ENCODE measurements at places on chromosomes 3 and 15. TPM values are rescaled to one million over a fixed set of nuclear protein-coding genes. Genes with fewer than 3 reads are reported as not detected.

DNA sequence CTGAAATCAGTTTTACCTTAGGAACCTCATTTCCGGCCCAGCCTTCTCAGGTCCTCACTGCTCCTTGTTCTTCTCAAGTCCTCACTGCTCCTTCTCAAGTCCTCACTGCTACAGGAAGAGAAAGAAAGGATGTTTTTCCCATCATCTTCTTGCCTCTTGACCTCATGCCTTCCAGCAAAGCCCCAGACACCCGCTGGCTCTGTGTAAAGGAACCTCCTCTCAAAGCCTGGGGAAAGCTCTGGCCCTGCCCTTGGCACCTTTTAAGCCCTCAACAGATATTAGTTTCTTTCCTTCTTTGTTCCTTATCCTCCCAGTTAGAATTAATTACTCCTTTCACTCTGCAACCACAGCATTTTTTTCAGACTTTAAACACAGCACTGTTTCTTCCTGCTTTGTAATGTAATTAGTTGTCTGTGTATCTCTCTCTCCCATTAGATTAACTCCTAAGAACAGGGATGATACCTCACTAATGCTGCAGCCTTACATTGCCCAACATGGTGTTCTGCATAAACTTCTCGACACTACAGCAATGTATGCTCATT is 4.0 kb upstream of the WDR49 start:
- no peak for DNase-seq

Gene TLR9
- polyA plus RNA-seq, result 4.1 TPM

- DNase-seq, result no peak
These were observed 31.5 kb downstream of the ESYT3 start for GRCh38 chr3:138465925-138466324.

DNA sequence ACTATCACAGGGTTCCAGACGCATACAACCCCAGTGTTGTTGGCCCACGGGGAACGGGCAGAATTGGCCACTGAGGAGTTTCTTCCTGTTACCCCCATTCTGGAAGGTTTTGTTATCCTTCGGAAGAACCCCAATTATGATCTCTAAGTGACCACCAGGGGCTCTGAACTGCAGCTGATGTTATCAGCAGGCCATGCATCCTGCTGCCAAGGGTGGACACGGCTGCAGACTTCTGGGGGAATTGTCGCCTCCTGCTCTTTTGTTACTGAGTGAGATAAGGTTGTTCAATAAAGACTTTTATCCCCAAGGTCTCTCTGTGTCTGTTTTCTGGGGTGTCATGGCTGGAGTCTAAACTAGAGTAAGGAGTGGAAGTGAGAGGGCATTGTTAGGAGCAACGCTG is 5.7 kb upstream of the EIF4G1 start:
- no peak for DNase-seq

Gene ISG20
- polyA plus RNA-seq, result 638 TPM

GRCh38 chr3:8154617-8155016 is 347.0 kb upstream of the LMCD1 start:
- DNase-seq, result no peak

Gene BFSP2
- polyA plus RNA-seq, result 3.2 TPM

DNA sequence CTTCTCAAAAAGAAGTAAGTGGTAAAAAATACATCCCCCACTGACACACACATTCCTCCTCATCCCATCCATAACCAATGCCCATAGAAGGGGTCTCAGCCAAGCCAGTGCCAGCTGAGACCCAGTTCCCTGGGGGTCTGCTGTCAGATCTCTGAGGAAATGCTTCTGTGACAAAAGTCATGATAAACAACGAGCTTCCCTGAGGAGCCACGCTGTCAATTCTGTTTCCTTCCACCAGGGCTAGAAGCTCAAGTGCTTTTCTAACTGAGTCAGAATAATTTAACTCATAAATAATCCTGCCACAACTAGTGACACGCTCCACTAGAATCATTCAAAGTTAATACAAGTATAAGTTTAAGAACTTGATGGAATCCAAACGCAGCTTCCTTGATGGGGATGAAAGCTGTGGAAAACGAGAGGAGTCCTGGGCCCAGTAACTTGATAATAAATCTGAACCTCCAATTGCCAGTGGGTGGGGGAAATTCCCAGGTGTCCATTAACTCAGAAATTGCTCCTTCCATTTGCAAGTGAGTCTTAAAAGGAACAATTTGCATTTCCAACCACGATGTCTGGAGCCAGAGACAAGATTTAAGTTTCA is 348.7 kb upstream of the LMCD1 start:
- no peak for DNase-seq

GRCh38 chr3:9890249-9891071 is at the start of gene JAGN1:
Gene JAGN1, plus strand, starts transcription at chr3:9890610. Its CDS starts 113 bp downstream, at chr3:9890723.
- peak; percentile 87 for DNase-seq

- DNase-seq, result no peak
These were observed 109.2 kb downstream of the APBA2 start for GRCh38 chr15:28994831-28995596.

Gene TTC21A
- polyA plus RNA-seq, result 13.5 TPM

Gene DUOXA2
- polyA plus RNA-seq, result not detected

DNA sequence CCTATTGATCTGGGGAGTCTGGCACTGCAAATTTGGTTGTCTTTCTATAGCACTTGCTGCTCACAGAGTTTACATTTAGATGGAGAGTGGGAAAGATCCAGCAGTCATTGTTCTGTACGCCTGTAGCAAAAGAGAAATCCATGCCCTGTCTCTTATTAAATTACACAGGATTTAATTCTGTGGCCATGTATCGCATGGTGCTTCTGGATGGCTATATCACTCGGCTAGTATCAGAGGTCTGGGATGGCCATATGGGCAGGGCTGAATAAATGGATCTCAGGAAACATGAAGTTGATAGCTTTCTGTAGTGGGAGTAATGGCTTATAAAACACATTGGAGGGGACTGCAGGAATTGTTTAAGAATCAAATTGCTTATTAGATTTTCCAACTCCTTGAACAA is 325.8 kb upstream of the DPH6 start:
- no peak for DNase-seq

Gene KNG1
- polyA plus RNA-seq, result not detected

DNA sequence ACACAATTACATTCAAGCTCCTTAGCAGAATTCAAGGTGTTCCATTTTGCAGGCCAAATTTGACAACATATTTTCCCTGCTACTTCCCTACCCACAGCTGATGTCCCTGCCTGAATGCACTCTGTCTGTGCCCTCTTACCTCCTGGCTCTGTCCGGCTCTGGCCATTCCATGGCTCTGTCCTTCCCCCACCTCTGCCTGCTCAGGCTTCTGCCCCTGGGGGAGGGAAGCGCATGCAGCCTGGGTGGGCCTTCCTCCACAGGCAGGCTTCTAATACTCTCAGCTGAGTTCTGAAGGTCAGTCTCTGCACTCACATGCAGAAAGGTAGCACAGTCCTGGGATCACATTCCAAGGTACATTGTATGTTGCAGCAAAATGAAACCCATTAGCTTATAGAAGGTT is 113.6 kb upstream of the CACNA2D3 start:
- no peak for DNase-seq

DNA sequence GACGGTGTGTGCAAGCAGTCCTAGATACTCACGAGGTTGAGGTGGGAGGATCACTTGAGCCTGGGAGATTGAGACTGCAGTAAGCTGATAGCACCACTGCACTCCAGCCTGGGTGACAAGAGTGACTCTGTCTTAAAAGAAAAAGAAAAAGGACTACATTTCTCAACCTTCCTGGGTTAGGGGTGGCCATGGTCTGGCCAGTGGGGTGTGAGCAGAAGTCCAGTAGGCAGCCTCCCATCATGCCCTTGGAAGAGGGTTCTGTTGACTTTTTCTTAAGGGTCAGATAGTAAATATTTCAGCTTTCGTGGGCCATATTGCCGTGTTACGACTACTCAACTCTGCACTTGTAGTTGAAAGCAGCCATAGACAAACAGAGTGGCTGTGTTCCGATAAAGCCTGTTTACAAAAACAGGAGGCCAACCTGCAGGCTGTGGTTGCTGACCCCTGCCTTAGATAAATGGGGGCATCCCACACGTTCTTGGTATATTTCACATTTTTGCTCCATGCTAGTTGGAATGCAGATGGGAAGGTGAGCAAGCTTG is 31.0 kb upstream of the PDE8A start:
- no peak for DNase-seq

DNA sequence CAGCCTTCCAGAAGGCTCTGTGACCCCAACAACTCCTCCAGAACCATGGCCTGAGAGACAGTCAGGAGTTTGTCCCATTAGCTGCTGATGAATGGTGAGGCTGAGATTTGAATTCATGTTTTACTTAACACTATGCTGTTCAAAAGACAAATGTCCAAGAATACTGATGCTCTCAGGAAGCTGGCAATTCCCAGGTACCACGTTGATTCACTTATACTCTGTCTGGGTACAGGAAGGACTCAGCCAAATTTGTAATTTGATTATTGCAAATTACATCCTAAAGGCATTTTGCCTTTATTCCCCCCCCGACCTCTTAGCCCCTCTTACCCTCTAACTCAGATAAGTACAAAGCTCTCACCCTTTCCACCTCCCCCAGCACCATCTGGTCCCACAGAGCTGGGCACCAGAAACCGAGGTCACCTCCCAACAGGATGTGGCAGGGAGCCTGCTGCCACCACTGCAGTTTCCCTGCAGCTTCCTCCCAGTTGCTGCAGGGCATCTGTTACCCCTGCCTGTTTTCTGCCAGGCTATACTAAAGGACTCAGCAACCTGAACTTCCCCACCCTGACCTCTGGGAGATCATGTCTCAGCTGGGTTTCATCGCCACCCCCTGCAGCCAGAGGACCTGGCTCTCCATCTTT is 33.6 kb downstream of the EAF1 start:
- DNase-seq, result no peak
